ENCODE measurements at places on chromosomes 11 and 22. TPM values are rescaled to one million over a fixed set of nuclear protein-coding genes. Genes with fewer than 3 reads are reported as not detected.

The ZNF215 gene
- polyA plus RNA-seq, result 1.0 TPM

The SCGB2A2 gene
- polyA plus RNA-seq, result not detected

The ALDH3B1 gene
- polyA plus RNA-seq, result 0.66 TPM

The FREY1 gene
- not detected for polyA plus RNA-seq

The ARHGEF17 gene
- 33.5 TPM for polyA plus RNA-seq

The APOBEC3A gene
- not detected for polyA plus RNA-seq

The BIK gene
- 65.4 TPM for polyA plus RNA-seq

The HBE1 gene
- polyA plus RNA-seq, result 0.23 TPM

The USP2 gene
- polyA plus RNA-seq, result 44.1 TPM

The RASL10A gene
- polyA plus RNA-seq, result 3.5 TPM

The ZP1 gene
- 1.9 TPM for polyA plus RNA-seq

The ACTN3 gene
- polyA plus RNA-seq, result 111 TPM

The C11orf86 gene
- not detected for polyA plus RNA-seq

The NXPE4 gene
- not detected for polyA plus RNA-seq

The KLHDC7B gene
- polyA plus RNA-seq, result 0.45 TPM

The UBASH3B gene
- 1.5 TPM for polyA plus RNA-seq

The P2RX6 gene
- polyA plus RNA-seq, result 7.9 TPM

The UPK3A gene
- not detected for polyA plus RNA-seq

The TSPO gene
- polyA plus RNA-seq, result 20.3 TPM

The CALCA gene
- polyA plus RNA-seq, result 0.33 TPM

The PATE4 gene
- polyA plus RNA-seq, result not detected

The RBFOX2 gene
- 399 TPM for polyA plus RNA-seq

The P2RY2 gene
- 0.40 TPM for polyA plus RNA-seq

The THRSP gene
- not detected for polyA plus RNA-seq

The TRPC6 gene
- polyA plus RNA-seq, result not detected

The ANO1 gene
- polyA plus RNA-seq, result 0.09 TPM

The DYNC2H1 gene
- 9.0 TPM for polyA plus RNA-seq

The RAB36 gene
- polyA plus RNA-seq, result 7.1 TPM

The PLA2G3 gene
- not detected for polyA plus RNA-seq

The CCDC134 gene
- 11.5 TPM for polyA plus RNA-seq

The OR8H3 gene
- polyA plus RNA-seq, result not detected

The TXNRD2 gene
- polyA plus RNA-seq, result 24.2 TPM

The IGLL1 gene
- not detected for polyA plus RNA-seq

The OR4D5 gene
- polyA plus RNA-seq, result not detected

The FGF3 gene
- polyA plus RNA-seq, result not detected

The LRRC74B gene
- polyA plus RNA-seq, result not detected

The PRG3 gene
- not detected for polyA plus RNA-seq

The OVOL1 gene
- polyA plus RNA-seq, result not detected

The YWHAH gene
- 164 TPM for polyA plus RNA-seq

The MRGPRX3 gene
- not detected for polyA plus RNA-seq

The PLAAT3 gene
- 10.8 TPM for polyA plus RNA-seq

The SYNGR1 gene
- 81.9 TPM for polyA plus RNA-seq

The APOA5 gene
- polyA plus RNA-seq, result not detected

The NOX4 gene
- 1.1 TPM for polyA plus RNA-seq

The GLYAT gene
- not detected for polyA plus RNA-seq

The MOV10L1 gene
- polyA plus RNA-seq, result 1.1 TPM

The OR9G4 gene
- polyA plus RNA-seq, result not detected

The CAT gene
- 56.7 TPM for polyA plus RNA-seq

The CASP5 gene
- not detected for polyA plus RNA-seq

The TSPAN18 gene
- 122 TPM for polyA plus RNA-seq

The NXPE2 gene
- 0.12 TPM for polyA plus RNA-seq

The OR8D4 gene
- polyA plus RNA-seq, result not detected

The HBB gene
- not detected for polyA plus RNA-seq

Data from cardiac muscle cell (in vitro differentiated cells and primary cell).